ENCODE measurements at places on chromosomes 3 and 15. TPM values are rescaled to one million over a fixed set of nuclear protein-coding genes. Genes with fewer than 3 reads are reported as not detected.

Gene ITGA11
- 697 TPM for total RNA-seq

Gene TMEM207
- total RNA-seq, result not detected

Gene MCTP2
- 16.3 TPM for total RNA-seq

Gene CACNA2D2
- total RNA-seq, result not detected

DNA sequence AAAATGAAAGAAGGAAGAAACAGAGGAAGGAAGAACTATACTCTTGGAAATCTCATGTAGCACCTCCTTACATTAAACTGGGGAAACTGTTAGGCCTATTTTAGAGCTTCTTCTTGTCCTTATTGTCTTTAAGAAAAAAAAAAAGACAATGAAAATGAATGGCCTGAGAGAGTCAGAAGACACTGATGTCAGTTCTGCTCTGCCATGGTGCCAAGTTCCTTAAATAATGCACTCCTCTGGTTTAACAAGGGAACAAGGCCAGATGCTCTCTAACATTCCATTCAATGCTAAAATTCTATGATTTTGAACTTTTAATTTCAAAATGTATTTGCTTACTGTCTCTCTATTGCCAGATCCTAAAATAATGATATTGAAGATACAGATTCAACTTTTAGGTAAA is 4.4 kb upstream of the MBNL1 start:
- H3K27ac ChIP-seq, result no peak overlapping the region
- H3K4me1 ChIP-seq, result peaks cover 34% of the 10 kb centered on the region
- no peak overlapping the region for H3K4me3 ChIP-seq
- H3K27me3 ChIP-seq, result no peaks in the 10 kb centered on the region
- H3K36me3 ChIP-seq, result no peaks in the 10 kb centered on the region
- DNase-seq, result no peak

GRCh38 chr3:79310016-79310415 is 457.8 kb downstream of the ROBO1 start:
- no peak for DNase-seq
- H3K27me3 ChIP-seq, result peaks cover 3% of the 10 kb centered on the region
- H3K27ac ChIP-seq, result no peak overlapping the region
- no peaks in the 10 kb centered on the region for H3K36me3 ChIP-seq
- no peaks in the 10 kb centered on the region for H3K4me1 ChIP-seq
